ENCODE measurements at places on chromosomes 3 and 15.

DNA sequence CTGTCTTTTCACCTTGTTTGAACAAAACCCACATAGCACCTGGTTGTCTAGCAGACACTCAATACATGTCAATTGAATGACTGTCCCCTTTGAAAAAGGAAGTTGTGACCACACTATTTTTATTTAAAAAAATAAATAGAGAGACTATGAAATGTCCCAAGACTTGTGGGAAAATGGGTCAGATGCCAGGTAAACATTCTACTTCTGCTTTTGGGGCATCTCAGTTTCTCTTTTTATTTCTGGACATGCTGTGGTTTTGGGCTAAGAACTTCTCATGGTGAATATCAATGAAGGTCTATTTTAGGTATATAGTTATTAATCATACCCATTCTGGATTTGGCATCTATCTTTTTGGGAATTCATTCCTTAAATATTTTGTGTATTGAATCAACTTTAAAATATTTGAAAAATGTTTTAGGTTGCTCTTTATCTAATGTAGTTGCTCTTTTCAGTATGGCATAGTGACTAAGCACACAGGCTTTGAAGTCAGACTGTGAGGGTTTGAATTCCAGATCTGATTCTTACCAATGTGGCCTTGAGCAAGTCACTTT, 4.4 kb downstream of the TMEM45A start:
- DNase-seq = peak; percentile 73

DNA sequence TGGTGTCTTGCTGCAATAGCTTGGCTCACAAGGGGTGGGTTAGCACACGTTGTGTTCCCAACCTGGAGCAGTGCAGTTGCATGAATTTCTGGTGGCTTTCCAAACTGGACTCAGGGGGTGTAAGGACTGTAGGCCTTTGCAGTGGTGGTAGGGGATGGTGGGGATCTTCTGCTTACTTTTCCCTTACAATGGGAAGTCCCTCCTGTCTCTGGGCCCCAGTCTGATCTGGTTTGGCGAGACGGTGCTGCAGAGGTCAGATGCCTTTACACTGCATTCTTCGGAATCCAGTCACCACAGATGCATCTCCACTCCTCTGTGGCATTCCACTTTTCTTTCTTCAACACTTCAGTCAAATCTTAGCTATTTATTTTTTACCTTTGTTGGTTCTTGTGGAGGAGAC, 132.1 kb downstream of the DOCK3 start:
- no peak for DNase-seq

GRCh38 chr3:45417930-45418847, 29.8 kb downstream of the LARS2 start:
- DNase-seq = no peak

GRCh38 chr15:94584833-94585244, 353.5 kb downstream of the MCTP2 start:
- no peak for DNase-seq

DNA sequence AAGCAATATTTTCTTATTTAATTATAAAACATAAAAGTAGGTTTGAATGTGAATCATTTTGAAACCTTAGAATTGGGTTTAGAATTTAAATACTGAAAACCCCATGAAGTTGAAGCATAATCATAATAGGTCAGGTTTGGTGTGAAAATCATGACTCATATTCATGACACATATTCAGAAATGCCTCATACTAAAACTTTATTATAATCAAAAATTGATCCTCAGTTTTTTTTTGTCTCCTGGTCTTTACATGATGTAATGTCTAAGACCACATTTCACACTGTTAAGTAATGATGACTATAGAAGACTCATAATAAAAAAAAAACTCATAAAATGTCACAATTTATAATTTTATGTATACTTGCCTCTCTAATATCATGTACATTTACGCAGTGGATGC, 190.4 kb downstream of the FOXP1 start:
- DNase-seq = no peak

DNA sequence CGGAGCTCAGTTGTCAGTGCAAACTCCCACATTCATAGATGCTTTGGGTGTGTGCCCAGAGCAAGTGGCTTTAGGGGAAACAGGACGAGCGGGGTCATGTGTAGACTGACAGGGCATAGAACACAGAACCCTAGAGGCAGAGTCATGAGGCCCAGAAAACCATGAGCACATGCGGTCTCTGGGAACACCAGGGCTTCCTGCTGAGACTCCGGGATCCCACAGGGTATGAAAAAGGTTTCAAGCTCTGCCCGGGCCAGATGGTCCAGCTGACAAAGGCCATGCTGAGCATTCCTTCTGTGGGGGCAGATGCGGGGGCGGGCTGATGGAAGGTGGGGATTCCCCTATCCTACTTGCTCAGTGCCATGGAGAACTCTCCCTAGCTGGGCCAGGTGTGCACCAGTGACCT, 44.8 kb downstream of the ROPN1B start:
- DNase-seq = no peak

- DNase-seq = no peak
These were observed 107.0 kb downstream of the IQSEC1 start for GRCh38 chr3:12965999-12966846.

DNA sequence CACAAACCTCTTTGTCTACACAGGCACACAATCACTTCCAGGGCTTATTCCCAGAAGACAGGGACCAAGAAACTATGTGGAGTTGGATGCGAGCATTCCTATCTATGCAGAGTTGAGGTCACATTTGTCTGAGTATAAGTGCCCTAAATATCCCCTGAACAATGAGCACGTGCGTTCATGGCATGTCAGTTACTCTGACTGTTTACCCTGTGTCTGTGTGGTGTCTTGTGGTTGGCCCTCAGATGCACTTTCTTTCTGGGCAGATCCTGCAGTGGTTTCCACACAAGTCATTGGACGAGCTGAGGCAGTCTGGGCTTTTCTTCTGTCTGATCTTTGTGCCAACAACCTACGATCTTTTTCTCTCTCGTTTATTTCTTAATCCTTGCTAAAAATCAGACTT, 134.5 kb downstream of the FBN1 start:
- peak; percentile 31 for DNase-seq

GRCh38 chr3:60669636-60670035, 581.6 kb downstream of the FHIT start:
- DNase-seq = no peak

GRCh38 chr3:72182206-72182605, 397.3 kb upstream of the PROK2 start:
- no peak for DNase-seq

DNA sequence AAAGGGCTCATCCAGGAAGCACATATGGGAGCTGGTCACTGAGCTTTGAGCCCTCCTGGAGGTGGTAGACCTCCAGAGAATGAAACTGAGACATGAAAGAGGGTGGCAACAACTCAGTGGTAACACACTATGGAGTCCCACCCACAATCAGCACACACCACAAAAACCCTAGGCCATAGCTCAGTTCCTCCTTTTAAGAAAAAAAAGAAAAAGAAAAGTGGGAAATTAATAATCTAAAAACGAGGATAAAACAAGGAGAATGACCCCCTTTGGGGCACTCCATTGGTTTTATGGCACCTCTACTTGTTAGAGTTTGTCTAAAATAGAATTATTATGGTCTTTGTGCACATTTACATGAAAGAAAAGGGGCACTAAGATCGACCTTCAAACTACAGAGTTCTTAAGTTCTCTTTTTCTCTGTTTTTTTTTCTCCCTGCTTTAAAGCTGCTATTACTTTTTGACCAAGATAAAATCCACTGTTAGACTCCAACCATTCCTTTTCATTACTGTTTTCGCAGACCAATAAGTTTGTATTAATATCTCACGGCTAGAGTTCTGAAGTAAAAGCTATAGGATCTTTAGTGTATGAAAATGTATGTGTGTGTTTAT, 40.2 kb upstream of the ZBTB20 start:
- no peak for DNase-seq

- no peak for DNase-seq
These were observed 16.2 kb upstream of the CHD2 start for GRCh38 chr15:92883876-92884435.

DNA sequence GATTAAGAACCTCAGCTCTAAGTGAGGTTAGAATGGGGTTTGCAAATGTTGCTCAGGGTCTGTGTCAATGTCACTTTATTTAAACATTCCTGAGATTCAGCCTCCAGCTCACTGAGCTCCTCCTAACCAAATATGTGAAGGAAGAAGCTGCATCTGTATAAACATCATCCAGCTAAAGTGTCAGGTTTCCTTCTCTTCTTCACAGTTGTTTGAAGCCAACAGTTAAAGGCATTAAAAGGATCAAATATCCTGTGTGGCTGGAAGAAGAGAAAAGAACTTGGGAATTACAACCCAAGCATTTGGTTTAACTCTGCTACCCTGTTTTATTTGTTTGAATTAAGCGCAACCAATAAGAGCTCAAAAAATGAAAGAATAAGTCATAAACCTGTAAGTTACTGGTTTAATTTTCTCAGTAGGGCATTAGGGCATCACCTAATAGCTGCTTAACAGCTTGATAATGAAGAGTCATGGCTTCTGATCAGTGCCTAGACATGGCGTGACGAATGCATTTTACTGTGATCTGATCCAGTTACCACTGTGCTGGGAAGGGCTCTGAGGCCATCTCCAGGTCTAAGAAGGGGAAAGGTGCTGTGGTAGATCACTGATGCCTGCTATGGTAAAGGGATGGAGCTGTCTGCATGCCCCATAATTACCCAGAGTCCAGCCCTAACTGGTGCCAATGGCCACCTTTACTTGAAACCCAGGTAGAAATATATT, 165.7 kb upstream of the TSC22D2 start:
- DNase-seq = no peak

GRCh38 chr15:95868970-95869369, 461.5 kb upstream of the NR2F2 start:
- DNase-seq = no peak

DNA sequence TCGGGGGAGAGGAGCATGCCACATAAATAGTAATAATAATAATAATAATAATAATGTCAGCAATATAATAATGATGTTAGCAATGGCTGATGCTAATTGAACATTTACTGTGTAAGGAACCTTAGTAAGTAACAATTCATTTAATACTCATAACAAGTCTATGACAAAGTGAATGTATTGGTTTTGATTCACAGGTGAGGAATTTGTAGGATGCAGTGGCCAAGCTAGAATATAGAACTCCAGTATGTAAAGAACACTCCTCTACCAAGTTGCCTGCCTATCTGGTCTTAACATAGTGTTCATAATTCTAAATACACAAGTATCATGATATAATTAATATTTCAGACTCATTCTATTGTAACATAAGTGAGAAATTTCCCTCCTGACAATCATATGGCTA, 1016.5 kb downstream of the ROBO1 start:
- DNase-seq = no peak

DNA sequence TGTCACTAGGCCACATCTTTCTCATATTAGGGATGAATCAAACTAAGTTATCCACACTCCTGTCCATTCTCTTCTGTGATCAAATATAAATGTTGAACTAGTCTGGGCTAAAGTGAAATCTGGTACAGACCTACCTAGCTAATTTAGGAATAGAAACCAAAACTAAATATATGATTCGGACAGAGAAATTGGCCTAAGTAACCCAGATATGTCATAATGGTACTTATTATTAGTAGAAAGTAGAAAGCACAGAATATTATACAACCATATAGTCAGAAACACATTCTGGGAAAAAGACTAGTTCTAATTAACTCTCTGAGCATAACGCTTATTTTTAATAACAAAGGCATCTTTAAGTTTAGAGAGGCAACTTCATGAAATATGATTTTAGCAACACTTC, 389.0 kb downstream of the LSAMP start:
- DNase-seq = no peak

DNA sequence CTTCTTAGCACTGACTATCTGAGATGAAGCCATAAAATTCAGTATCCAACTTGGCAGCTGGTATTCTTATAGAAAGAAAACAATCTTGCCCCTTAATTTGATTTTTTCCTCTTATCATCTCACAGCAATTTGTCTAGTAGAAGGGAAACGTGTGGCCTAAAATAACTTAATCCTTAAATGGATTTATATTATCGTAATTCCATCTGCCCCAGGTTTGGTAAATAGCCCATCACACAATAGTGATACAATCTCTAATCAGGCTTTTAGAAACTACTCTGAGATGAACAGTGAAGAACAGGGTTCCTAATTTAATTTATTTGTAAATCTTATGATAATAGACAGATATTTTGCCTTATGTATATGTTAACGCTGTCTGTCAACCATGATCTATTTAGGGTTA, 24.8 kb downstream of the PEX5L start:
- no peak for DNase-seq

- DNase-seq = no peak
These were observed 608.1 kb downstream of the SQOR start for GRCh38 chr15:46242935-46243334.

DNA sequence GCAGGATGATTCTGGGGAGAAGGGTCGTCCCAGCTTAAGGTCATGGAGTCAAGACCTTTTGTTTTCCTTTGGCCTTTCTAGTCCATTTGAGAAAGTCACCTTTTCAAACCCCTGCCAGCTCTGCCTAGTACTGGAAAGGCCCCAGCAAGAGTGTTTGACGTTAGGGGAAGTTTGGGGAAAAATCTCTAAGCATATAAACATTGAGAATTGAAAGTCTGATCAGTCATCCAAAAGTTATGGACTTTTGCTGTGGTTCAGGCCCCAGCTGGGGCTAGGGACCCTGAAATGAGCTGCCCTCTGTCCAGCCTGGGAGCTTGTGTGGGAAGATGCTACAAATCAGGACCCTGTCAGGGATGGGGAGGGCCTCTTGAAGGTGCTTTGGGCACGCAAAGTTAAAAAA, 21.6 kb downstream of the SLC6A6 start:
- DNase-seq = no peak

DNA sequence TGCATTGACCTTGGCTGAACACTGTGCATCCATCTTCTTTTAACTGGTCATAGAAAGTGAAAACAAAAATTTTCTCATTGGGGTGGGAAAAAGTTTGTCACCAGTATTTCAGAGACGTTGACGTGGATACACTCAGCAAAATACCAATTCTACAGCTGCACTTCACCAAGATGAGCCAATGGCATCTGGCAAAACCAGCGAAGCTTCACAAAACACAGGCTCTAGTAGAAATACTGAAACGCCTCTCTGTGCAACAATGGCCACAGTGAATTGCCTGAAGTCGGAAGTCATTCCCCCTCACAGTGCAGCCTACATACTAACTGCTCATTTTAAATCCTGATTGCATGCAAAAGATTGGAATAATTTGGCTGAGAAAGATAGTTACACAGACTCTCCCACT, 17.0 kb downstream of the PCYT1A start:
- DNase-seq = no peak

GRCh38 chr3:180068023-180068422, 31.3 kb upstream of the PEX5L start:
- no peak for DNase-seq

DNA sequence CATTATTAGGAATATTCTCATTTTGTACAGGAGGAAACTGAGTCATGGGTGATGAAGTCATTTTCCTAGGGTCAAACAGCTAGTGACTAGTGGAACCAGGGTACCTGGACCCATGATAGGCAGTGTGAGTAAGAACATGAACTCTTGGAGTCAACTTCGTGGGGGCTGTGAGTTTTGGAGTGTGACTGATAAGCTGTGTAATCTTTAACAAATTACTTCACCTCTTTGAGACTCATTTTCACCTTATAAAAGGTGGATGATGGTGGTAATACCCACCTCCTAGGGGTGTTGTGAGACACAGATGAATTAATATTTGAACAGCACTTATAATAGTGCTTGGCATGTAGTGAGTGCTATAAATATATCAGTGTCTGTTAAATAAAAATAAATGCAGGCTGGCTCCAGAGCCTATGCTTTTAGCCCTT, 9.1 kb downstream of the SEMA6D start:
- no peak for DNase-seq
